Globus pallidus (tissue), 1 donor: ENCODE measurements at places on chromosomes 1 and 21.

DNA sequence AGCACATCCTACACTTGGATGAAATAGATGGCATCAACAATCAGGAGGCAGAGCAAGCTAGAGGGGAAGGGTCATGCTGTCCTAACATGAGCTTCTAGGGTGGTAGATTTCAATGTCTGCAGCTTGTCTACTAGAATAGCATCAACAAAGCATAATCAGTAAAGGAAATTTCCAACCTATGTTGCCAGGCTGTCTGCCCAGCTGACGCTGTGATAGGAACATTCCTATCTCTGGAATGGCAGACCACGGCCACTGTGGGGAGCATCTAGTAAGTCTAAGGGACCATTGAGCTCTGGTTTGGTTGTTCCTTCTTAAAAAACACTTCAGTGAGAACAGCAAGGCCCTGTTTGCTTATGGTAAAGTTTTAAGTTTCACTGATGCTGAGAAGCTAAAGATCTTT, 206.8 kb downstream of the PAPPA2 start:
- DNase-seq: no peak

DNA sequence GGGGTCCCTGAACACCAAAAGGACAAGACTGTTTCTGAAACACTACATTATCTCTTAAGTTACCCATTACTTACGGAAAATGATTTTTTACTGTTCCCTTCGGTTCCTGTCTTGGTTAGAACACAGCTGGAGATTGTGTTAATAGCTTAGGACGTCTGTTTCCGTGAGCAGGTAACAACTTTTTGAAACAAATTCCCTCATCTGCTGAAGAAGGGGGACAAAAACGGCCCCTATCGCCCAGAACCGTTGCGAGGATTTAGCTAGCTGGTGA, 67.8 kb downstream of the SLC35A3 start:
- DNase-seq: no peak

GRCh38 chr1:234500269-234500668, 21.3 kb upstream of the TARBP1 start:
- DNase-seq: peak; percentile 29

DNA sequence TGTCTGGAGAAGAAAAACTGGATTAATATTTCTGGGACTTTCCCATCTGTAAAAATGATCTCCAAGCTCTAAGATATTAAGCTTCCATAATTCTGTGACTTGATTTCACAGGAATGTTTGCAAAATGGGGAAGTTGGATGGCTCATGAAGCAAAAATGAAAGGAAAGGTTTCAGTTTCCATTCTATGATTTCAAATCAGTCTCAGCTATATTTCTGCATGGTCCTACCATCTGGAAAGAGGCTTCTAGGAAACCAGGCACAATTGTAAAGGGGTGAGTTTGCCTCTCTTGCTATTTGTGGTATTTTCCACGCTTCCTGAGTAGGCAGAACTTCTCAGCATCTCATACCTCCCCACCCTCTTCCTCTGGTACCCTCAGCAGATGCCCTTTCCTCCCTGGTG, 22.4 kb upstream of the ACTN2 start:
- no peak for DNase-seq

DNA sequence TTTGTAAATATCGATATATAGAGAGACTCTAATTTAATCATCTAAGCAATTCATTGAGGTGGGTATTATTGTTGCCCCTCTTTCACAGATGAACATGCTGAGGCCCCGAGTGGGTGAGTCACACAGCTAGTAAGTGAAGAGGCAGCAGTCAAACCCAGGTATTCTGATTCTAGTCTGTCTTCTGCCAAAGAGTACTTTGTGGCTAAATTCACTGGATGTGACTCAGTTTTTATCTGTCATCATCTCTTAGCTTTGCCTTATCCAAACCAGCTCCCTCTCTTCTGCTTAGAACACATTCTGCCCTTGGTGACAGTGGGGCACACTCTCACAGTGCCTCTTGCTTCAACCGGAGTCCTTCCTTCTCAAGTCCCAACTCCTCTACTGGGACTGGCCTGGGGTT, 11.5 kb downstream of the FCRL5 start:
- no peak for DNase-seq

- peak; percentile 55 for DNase-seq
Observed at GRCh38 chr1:214660900-214661299, 57.9 kb downstream of the CENPF start.

- no peak for DNase-seq
Observed at GRCh38 chr1:151990856-151991198, 2.8 kb downstream of the S100A10 start.

GRCh38 chr1:63634471-63634870, 41.3 kb downstream of the PGM1 start:
- DNase-seq: no peak

DNA sequence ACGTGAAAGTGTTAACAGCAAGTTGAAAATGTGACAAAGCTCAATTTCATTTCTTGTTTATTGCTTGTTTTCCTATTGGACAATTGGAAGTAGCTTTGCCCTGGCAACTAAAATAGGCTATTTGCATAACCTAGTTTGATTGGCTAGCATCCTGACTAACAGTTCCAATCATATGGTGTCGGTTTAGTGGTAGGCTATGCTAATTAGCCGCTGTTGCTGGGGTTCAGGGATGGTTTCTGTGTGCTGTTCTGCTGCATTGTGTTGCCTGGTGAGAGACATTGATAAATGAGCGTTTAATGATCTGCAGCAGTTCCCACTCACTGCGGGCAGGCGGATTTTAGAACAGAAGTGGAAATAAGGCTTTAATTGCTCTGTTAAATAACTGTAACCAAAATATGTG, 68.5 kb downstream of the DYRK1A start:
- DNase-seq: peak; percentile 94

GRCh38 chr1:145863282-145864018, 4.6 kb upstream of the PIAS3 start:
- no peak for DNase-seq

DNA sequence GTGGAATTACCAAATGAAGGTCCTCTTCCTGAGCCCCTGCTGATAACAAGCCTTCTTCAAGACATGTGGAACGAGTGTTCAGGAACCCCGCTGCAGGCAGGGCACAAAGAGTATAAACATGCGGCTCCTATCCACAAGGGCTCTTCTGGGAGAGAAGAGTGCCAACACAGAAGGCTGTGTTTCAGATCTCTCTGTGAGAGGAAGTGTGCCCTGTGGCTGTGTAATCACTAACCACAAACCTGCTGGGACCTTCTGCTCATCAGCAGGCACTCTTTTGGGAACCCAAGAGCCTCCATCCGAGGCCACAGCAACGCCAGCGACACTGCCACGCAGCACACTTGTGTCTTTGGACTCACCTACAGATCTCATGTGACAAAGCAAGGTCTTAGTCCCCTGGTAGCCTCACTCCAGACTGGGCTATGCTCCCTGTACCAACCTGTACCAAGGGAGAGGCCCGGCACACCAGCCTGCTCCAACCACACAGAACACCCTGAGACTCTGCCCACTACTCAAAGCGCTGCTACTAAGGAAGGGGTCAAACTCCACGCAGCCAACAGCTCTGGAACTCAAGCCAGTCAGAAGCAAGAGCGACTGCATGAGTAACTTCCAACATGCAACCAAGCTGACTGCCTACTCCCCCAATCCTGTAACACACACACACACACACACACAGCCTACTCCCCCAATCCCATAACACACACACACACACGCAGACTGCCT, 7.8 kb downstream of the PTTG1IP start:
- DNase-seq: peak; percentile 16

GRCh38 chr21:38938769-38939168, 133.0 kb downstream of the ETS2 start:
- no peak for DNase-seq

DNA sequence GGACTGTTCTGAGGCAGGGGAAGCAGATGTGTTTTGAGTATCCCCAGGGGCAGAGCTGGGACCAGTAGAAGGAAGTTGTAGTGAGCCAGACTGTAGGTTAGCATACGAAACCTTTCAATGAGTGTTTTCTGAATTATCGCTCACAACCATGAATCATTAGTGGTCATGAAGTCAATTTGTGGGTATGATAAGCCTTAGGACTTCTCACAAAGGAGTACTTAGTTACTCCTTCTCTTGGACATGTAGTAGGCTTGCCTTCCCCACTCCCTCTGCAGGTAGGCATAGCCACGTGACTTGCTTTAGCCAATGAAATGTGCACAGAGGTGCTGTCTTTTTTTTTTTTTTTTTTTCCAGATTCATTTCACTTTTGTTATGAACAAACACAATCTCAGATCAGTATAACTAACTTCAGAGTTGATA, 23.9 kb upstream of the FAAH start:
- no peak for DNase-seq

DNA sequence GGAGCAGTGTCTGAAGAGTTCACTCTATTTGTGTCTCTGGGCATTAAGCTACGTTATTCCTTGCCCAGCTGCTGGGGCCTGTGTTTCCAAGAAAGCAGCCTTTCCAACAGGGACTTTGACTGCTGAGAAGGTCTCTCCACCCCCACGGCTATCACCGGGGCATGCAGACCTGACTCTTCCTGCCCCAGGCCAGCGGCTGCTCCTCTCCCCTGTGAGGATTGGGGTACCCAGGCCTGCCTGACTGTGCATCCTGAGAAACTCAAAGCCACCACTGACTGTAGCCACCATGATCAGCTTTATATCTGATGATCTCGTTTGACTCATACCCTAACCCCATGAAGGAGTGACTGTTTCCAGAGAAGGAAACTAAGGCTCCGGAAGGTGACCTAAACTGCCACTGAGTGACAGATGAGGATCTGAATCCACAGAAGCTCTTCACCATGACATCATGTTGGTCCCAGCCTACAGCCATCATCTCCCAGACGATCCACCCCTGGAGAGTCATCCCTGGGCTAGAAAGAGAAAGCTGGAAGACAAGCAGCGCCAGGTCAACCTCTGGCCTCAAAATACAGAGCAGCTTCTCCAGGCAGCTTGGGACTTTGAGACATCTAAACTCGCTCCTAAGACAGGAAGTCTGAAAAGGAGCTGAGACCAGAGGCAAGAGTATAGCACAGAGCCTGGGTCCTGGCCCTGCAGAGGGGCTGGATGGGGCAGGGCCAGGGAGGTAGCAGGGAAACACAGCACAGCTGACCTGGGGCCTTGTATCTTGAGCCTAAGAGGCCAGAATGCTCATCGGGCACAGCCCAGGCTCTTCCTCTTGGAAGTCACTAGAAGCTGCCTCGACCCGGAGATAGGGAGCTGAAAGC, 244.0 kb upstream of the VAMP3 start:
- no peak for DNase-seq

- no peak for DNase-seq
Observed at GRCh38 chr1:24964811-24965570, 34.9 kb upstream of the RUNX3 start.

DNA sequence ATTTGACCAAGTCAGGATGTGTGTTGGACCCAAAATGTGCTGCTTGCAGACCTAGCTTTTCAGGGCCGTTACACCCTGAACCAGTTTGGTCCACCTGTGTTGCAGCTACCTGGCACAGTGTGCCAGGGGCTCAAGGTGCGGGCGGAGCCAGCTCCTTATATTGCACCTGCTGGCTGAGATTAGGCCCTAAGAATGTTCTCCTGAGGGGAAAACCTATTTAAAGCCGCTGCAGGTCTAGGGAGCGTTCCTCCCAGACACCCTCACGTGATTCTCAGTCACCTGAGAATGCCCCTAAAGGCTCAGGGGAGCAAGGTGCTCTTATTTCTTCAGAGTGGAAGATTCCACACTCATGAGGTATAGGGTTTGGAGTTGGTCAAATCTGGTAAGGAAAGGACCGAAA, 12.0 kb downstream of the GSTM3 start:
- no peak for DNase-seq

- DNase-seq: no peak
Observed at GRCh38 chr21:29258626-29259338, 39.9 kb upstream of the BACH1 start.

- DNase-seq: no peak
Observed at GRCh38 chr1:115040501-115040900, 10.9 kb downstream of the TSHB start.

DNA sequence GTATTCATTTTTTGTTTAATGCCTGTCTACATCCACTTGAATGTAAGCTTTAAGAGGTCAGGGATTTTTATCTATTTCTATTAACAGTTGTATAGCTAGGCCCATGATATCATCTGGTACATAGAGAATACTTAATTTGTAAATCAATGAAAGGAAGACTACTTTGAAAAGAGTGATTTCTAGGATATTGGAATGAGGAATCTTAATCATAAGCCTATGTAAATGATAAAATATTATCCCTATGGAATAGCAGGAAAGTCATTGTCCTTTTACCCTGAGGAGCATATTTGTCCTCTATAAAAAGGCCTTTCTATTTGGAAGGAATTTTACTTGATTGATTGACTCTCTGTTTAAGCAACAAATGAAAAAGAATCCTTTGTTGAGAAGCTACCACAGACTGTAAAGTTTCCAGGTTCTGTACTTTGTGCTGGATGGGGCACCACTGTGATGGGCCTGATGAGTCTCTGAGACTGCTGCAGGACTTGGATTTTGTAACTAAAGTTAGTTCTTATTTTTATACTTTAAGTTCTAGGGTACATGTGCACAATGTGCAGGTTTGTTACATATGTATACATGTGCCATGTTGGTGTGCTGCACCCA, 53.8 kb downstream of the MAST2 start:
- no peak for DNase-seq

GRCh38 chr1:201511941-201512539, 5.1 kb upstream of the CSRP1 start:
- DNase-seq: peak; percentile 85

GRCh38 chr1:194809665-194810064, 1623.3 kb upstream of the B3GALT2 start:
- DNase-seq: no peak

- DNase-seq: no peak
Observed at GRCh38 chr1:210739627-210740026, 394.3 kb downstream of the KCNH1 start.

DNA sequence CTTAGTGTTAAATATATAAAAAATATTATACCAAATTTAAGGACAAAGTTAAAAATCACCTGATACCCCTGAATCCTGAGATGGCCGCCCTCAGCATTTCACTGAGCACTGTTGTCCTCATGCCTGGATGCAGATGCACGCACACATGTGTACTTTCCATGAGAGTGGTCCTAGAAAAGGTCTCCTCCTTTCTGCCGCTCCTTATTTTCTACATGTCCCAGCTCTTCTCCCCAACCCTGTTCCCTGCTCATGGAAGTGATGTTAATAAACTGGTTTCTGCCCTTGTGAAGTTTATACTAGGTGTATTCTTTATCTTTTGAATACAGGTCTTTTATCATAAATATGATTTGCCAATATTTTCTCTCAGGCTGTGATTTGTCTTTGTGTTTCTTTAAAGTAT, 32.9 kb downstream of the DIP2A start:
- DNase-seq: no peak

DNA sequence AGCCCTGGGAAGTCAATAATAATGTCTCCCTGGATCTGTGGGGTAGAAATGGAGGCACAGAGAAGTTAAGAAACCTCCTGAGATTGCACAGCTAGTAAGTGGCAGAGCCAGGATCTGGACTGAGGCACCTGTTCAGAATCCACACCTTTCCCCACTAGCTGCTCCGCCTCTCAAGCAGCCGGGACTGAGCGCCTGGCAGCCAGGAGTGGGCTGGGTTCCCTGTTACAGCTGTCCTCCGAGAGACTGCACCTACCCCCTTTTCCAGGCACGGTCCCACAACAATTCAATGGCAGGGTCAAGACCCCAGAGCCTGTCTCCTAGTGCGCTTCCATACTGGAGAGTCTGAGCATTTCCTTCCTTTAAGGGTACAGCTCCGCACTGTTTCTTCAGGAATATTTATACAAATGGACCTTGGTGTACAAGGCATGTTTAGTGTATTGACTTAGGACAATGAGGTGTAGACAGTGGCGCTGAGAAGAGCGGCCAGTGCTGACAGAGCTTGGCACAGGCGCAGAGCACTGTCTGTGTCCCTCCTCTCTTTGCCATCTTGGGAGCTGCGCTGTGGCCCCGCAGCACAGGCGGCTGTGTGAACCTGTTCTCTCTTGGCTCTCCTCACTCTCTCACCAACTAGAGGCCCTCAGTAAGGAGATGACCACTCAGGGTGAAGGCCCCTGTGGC, 24.4 kb downstream of the GRHL3 start:
- DNase-seq: no peak
